ENCODE measurements at places on chromosomes 3 and 15. TPM values are rescaled to one million over a fixed set of nuclear protein-coding genes. Genes with fewer than 3 reads are reported as not detected.

The TUSC7 gene
- total RNA-seq = not detected

The IQGAP1 gene
- 246 TPM for total RNA-seq

The SLC28A1 gene
- total RNA-seq = not detected

The IP6K2 gene
- 76.9 TPM for total RNA-seq

The MRPL3 gene
- 206 TPM for total RNA-seq

The TCF12 gene
- 123 TPM for total RNA-seq

Measured in IMR-90 (cell line).